ENCODE measurements at places on chromosomes 2 and 18.

GRCh38 chr18:75105551-75106254, 103.2 kb downstream of the PTGR3 start:
- DNase-seq = no peak

DNA sequence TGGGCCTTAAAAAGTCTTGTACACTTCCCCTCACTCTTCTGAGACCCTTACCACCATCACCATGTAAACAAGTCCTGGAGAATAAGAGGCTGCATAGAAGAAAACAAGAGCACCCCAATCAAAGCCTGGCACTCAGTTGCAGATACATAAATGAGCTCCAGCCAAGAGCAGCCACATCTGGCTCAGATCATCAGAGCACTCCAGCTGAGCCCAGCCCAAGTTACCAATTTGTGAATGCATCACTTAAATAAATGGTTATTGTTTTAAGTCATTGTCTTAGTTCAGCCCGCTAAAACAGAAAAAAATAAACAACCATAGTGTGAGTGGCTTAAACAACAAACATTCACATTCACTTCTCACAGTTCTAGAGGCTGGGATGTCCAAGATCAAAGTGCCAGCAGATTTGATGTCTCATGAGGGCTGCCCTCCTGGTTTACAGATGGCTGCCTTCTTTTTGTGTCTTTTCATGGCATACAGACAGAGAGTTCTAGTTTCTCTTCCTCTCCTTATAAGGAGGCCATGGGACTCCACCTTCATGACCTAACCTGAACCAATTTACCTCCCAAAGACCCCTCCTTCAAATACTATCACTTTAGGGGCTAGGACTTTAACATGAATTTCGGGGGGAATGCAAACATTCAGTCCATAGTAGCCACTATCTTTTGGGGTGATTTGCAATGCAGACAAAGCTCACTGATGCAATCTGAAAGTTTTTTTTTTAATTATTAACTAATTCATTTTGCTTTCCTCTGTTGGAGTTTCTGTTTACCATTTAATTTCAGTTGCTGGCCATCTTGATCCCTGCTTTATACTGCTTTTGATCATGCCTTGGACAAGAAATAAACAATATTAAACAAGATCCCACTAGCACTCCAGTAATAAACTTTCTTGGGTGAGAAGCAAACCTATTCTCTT, 187.5 kb upstream of the ACVR2A start:
- no peak for DNase-seq

DNA sequence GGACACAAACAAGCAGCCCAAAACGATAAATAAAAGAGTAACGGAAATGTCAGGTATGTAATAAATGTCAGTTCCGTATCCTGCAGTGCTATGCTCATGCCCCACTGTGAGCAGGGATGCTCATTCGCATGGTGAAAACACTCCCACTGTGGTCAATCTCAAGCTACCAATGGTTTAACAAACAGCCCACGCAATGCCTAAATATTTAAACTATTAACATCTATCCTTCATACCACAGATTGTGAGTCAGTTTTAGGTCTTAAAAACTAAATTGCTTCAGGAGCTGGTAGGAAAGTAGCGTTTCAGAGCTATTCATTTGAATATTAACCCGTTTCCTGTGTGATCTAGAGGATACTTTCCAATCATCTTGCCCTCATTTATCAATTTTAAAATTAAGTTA, 207.4 kb downstream of the TCF4 start:
- DNase-seq = no peak

- DNase-seq = no peak
Observed at GRCh38 chr2:235160281-235160810, 208.5 kb downstream of the SH3BP4 start.

GRCh38 chr18:21316296-21316695, 74.3 kb downstream of the GREB1L start:
- DNase-seq = no peak

- DNase-seq = no peak
Observed at GRCh38 chr2:159788253-159788652, 9.8 kb downstream of the CD302 start.

DNA sequence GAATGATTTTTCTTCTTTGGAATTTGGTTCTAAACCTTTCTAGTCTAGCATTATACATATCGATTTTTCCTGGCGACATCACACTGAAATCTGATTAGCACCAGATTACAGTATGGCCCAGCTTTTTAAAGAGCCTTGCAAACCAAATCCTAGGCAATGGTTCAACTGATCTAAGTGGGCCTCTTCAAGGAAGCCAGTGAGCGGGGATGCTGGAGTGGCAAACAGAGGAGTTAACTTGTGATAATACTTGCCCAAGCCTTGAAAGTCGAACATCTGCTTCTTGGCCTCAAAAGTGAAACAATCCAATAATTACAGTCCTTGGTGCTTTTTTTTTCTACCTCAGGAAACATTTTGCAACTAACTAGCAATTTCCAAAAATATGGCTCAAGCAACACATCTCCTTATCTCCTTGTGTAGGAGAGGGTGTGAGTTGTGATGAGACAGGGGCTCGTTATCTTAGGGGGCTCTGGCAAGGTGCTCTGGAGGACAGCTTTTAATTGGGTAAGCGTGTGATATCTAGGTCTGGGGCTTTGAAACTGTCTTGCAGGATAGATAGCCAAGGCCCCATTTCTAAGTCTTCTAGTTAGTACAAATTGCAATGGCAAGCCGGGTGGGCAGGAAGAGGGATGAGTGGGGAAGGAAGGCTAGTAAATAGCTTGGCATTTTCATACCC, 240.2 kb upstream of the CCDC68 start:
- no peak for DNase-seq

GRCh38 chr2:235756491-235756890, 262.6 kb downstream of the AGAP1 start:
- no peak for DNase-seq

GRCh38 chr2:98805412-98806171, 74.7 kb upstream of the MGAT4A start:
- DNase-seq = no peak

GRCh38 chr2:175015340-175015739, 10.2 kb upstream of the CHN1 start:
- DNase-seq = no peak

DNA sequence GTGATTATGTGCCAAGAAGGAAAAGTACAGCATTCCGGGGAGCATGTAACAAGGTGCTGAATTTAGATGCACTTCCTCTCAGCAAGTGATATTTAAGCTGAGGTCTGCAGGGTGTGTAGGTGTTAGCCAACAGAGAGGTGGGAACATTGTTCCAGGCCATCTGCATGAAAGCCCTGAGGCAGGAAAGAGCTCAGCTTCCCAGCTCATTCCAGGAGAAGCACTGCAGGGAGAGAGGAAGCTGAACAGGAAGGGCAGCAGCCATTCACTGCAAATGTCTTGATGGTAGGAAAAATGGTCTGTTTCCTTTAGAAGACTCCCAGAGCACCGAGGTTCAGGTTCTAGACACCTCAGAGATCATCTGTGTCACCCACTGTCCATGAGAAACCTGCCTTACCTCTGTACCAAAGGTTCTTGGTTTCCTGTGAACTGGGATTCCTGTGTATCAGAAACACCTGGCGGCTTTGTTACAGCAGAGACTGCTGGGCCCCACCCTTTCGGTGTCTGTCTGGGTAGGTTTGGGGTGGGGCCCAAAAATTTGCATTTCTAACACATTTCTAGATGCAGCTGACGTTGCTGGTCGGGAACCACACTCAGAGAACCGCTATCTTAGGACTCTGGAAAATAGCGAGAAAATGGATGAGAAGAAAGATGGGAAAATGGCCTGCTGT, 84.0 kb downstream of the RTN4 start:
- no peak for DNase-seq

- DNase-seq = no peak
Observed at GRCh38 chr2:108589781-108590180, 55.5 kb downstream of the LIMS1 start.

- no peak for DNase-seq
Observed at GRCh38 chr18:934518-935133, 30.0 kb downstream of the ADCYAP1 start.

DNA sequence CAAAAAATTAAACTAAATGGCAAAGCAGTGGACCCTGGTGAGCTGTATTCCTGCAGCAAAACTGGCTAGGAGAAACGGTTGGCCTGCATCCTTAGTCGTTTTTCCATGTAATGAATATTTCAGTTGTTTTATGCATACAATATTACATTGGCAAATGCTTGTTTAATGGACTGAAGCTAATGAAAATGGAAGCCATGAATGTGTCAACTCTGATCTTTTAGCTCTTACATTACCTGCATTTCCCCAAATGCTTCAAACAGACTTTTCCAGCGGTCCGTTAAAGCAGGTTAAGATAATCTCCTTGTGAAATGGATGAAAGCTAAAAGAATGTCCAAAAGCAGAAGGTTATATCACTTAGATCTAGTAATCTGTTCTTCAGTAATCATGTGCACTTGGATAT, 686.3 kb upstream of the SETBP1 start:
- no peak for DNase-seq

GRCh38 chr2:142873831-142874287, 3.6 kb upstream of the KYNU start:
- DNase-seq = no peak

DNA sequence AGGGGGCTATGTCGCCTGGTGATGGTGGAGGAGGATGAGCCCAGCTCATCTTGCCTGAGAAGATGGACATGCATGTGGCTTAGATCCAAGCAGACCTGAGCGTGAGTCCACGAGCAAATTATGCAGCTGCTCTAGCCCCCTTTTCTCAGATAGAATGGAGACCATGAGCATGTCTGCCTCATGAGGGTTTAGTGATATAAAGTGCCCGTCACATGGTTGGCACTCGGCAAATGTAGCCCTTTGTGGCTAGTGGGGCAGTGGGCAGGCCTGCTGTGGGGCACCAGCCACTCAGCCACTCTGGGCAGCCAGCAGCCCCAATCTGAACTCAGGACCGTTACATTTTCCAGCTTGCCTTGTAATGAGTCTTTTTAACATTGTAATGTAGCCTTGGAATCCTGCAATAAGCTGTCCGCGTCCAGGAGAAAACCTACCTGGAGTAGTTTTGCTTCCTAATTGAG, 92.1 kb upstream of the HS6ST1 start:
- DNase-seq = no peak

DNA sequence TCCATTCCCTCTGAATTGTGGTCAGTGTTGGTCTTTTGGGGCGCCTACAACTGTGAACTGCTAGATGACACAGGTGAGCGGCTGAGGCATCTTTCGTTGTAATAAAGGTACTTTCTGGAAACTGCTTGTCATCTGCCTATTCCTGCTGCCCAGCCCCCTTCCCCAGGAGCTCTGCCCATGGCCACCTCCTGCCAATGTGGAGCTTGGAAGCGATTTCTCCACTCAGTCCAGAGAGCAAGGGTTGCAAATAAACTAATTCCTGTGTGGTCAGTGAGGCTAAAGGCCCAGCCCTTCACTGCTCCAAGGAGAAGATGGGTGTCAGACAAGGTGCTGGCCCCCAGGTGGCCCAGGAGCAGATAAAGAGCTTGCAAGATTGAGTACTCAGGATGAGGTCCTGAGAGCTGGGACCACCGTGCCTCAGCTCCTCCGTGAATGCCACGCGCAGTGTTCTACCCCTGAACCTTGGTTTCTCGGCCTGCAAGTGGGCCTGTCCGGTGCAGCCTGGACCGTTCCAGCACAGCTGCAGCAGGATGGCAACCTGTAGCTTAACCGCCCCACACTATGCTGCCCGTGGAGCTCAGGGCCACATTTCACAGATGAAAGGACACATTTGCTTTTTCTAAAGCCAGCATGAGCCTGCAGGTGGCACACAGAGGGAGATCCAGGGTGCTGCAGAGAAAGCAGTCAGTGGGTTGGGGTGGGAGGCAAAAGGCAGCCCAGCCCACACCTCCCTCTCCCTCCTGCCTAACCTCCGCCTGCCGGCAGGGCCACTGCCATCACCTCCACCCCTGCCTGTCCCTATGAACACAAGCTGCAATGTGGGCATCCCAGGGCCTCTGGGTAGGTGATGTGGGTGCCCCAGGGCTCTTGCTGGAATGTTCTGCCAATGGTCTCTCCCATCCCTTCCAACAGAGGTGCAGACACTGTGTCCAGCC, 78.7 kb upstream of the OTOF start:
- no peak for DNase-seq

DNA sequence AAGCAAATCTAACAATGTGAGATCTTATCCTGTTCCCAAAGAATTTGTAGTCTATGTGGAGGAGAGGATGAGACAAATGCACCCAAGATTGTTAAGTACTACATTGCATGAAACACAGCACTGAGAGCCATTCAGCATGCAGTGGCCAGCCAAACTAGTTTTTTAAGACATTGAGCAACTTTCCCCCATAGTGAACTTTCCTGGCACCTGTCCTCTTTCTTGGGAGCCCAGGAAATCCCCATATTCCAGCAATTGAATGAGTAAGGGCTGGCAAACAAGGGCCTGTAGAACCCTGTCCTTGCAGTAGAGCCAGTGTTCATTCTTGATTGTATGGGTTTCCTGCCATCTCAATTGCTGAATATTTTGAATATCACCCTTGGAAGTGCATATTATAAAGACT, 58.8 kb upstream of the FIGN start:
- DNase-seq = no peak

GRCh38 chr18:1784113-1784512, 787.2 kb downstream of the METTL4 start:
- DNase-seq = no peak

DNA sequence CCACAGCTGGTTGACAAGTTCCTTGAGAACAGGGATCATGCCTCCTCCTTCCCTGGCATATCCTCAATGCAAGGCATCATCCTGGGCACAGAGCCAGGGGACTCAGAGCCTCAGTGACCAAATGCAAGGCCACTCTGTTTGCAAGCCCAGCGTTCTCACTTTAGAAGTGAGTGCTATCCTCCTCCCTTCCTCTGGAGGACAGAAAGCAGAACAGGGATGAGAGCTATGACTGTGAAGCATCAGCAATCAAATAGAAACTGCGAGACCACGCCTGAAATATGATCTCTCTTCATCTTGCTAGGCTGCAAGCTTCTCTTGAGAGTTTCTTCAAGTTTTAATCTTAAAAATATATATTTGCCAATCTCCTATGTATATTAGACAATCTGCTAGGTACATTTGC, 119.8 kb downstream of the LRATD1 start:
- no peak for DNase-seq

Measured in iPS-NIHi11 (cell line).